ENCODE measurements at places on chromosomes 6 and 20. TPM values are rescaled to one million over a fixed set of nuclear protein-coding genes. Genes with fewer than 3 reads are reported as not detected.

GRCh38 chr6:48067148-48067712 is 43.8 kb downstream of the PTCHD4 start:
- DNase-seq = no peak

GRCh38 chr20:63641146-63641791 is 12.0 kb downstream of the STMN3 start:
- DNase-seq = peak; percentile 72

DNA sequence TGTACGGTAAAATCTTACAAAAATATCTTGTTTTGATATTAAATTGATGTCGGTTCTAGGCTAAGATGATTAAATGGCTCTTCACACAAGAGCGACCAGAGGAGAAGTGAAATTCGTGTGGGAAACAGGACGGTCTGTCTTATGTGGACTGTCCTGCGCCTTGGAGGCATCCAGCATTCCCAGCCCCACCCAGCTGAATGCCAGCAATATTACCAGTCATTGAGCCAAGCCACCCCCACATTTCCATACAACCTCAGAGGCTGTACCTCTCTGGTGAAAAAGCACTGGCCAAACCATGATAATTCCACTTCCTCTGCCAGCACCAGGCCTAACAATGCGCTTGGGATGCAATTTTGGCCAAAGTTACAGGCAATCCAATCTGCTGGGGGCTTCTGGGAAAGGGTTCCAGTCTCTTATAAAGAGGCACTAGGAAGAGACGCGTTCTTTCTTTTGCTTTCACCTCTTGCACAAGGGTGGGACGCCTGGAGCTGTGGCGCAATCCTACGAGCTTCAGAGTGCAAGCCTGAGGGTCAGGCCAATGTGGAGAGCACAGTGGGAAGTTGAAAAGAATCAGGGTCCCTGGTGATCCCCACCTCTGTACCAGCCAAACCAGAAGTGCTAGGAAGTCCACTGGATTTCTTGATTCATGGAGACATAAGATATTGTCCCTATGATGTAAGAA is 213.1 kb downstream of the PREX1 start:
- no peak for DNase-seq

- no peak for DNase-seq
Measured at GRCh38 chr6:101344885-101345284, 48.6 kb upstream of the GRIK2 start.

Gene GOPC
- total RNA-seq = 24.1 TPM

Data from activated CD4-positive, alpha-beta T cell treated with anti-CD3 and anti-CD28 coated beads, Interleukin-2, amount 10 ng/mL, durations not matched to agents 7 days and 5 days (primary cell).